ENCODE measurements at places on chromosomes 7 and 10. TPM values are rescaled to one million over a fixed set of nuclear protein-coding genes. Genes with fewer than 3 reads are reported as not detected.

DNA sequence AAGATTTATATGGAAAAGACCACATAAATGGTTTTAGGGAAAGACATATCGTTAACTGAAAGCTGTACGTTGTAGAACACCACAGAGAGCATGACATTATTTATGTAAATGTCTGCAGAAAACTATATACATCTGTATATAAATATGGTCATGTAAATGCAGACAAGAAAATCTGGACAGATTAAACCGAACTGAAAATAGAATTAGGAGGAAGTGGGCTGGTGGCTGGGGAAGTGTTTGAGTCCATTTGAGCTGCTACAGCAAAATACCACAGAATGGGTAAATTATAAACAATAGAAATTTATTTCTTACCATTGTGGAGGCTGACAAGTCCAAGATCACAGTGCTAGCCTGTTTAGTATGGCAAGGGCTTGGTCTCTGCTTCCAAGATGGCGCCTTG lies 56.3 kb upstream of the USP6NL start:
- no peaks in the 10 kb centered on the region for H3K27me3 ChIP-seq
- no peak overlapping the region for H3K4me3 ChIP-seq
- H3K27ac ChIP-seq: no peak overlapping the region
- no peaks in the 10 kb centered on the region for H3K4me1 ChIP-seq

DNA sequence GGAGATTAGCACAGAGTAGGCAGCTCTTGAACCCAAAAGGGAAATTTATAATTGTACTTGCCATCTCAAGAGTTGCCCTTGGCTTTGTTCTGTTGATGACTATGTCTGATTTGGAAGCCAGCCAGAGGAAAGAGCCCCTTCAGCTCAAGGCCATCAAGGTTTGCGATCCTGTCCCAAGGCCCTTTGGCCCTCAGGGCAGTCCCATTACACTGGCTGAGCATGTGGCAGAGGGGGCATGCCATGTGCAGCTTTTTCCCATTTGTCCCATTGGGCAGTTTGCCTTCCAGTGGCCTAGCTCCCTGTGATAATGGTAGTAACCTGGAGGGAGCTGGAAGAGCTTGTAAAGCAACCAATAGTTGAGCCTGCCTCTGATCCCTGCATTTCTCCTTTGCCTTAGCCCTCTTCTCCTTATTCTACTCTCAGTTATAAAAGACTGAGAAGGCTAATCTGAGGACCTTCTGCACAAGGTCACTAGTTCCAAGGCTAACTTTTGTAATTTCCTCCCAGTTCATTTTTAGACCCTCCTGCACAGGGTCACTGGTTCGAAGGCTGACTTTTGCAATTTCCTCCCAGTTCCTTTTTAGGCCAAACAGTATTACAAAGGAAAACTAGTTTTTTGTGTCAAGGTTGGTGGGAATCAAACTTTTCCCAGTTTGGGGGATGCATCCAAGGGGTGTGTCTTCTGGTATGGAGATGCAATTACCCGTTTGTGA lies 31.0 kb upstream of the ARHGAP12 start:
- no peaks in the 10 kb centered on the region for H3K27me3 ChIP-seq
- no peak overlapping the region for H3K27ac ChIP-seq
- no peak overlapping the region for H3K4me3 ChIP-seq
- no peaks in the 10 kb centered on the region for H3K36me3 ChIP-seq
- no peak for DNase-seq

DNA sequence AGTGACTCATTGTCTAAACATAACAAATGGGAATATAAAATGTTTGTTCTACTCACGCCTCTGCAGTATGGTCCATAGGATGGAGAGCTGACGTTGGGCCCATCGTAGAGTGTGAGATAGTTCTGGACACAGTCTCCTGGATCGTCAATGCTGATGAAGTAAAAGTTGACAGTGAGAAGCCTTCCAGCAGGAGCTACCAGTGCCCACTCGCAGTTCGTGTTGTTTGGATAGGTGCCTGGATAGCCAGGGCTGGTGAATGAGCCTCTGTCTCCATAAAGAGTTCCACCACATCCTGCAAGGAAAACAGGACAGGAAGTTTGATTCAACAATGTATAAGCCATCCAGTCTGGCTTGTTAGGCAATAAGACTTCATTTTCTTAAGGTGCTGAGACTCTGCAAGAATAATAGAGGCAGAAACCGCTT lies 79.6 kb downstream of the OR13A1 start:
- no peaks in the 10 kb centered on the region for H3K27me3 ChIP-seq
- no peak overlapping the region for H3K4me3 ChIP-seq
- H3K4me1 ChIP-seq: no peaks in the 10 kb centered on the region
- no peak for DNase-seq
- no peak overlapping the region for H3K27ac ChIP-seq

DNA sequence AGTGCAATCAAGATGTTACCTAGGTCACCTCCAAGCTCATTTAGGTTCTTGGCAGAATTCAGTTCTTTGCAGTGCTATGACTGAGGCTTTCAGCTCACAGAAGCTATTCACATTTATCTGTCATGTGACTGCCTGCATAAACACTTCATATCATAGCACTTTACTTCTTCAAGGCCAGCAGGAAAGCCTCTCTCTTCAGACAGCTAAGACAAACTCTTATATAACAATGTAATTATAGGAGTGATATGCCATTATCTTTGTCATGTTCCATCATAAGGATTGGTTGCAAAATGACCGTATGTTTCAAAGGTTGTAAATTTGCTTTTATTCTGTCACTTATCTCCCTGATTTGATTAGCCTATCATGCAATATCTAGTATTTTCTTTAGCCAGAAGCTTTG lies 78.8 kb upstream of the TMEM196 start:
- no peaks in the 10 kb centered on the region for H3K36me3 ChIP-seq
- H3K4me1 ChIP-seq: no peaks in the 10 kb centered on the region
- no peaks in the 10 kb centered on the region for H3K27me3 ChIP-seq

- no peak overlapping the region for H3K4me3 ChIP-seq
- H3K27me3 ChIP-seq: no peaks in the 10 kb centered on the region
- no peaks in the 10 kb centered on the region for H3K4me1 ChIP-seq
- no peak for DNase-seq
Measured at GRCh38 chr10:111556666-111557065, 479.8 kb downstream of the ADRA2A start.

- no peaks in the 10 kb centered on the region for H3K27me3 ChIP-seq
- no peak overlapping the region for H3K27ac ChIP-seq
- H3K36me3 ChIP-seq: no peaks in the 10 kb centered on the region
- H3K4me3 ChIP-seq: no peak overlapping the region
- no peak for DNase-seq
- no peaks in the 10 kb centered on the region for H3K4me1 ChIP-seq
Measured at GRCh38 chr7:136309407-136309806, 332.2 kb upstream of the MTPN start.

GRCh38 chr7:117176206-117176605 lies 146.7 kb downstream of the WNT2 start:
- no peaks in the 10 kb centered on the region for H3K36me3 ChIP-seq
- no peak overlapping the region for H3K4me3 ChIP-seq
- no peak for DNase-seq
- no peaks in the 10 kb centered on the region for H3K4me1 ChIP-seq

DNA sequence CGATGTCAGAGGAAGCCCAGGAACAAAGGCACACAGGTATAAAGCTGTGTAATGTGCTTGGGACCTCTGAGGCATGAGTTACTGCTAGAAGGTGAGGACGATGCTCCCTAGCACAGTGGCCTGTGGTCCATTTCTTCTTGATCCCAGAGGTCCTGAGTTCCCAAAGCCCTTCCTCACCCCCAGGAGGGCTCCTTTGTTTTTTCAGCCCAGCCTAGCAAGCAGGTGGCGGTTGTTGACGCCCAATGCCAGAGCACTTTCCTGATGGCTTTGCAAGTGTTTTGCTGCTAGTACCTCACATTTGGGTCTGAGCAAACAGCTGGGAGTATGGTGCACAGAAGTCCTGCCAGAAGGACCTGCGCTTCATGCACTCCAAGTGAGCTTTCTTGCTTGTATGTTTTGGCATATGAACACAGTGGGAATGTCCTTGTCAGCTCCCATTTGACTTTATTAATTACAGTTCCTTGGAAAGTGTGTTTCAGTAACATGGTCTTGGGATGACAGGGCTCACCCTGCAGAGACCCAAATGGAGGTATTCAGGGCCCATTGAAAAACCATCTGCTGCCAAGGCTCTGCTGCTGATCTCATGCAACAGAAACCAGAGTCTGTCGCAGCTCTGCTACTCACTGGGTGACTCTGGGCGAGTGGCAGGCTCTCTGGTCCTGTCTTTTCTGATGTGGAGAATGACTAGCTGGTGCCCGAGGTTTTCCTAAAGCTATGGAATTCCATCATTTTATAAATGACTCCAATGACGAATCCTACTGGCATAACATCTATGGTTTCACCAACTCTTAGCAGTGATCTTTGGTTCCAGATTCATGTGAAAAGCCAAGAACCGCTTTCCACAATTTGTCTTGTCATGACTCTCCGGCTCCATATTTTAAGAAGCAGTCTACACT lies 134.9 kb downstream of the ARID5B start:
- no peak overlapping the region for H3K4me3 ChIP-seq
- H3K36me3 ChIP-seq: no peaks in the 10 kb centered on the region
- DNase-seq: no peak
- H3K27me3 ChIP-seq: no peaks in the 10 kb centered on the region
- H3K27ac ChIP-seq: peak overlapping the region; percentile 92

DNA sequence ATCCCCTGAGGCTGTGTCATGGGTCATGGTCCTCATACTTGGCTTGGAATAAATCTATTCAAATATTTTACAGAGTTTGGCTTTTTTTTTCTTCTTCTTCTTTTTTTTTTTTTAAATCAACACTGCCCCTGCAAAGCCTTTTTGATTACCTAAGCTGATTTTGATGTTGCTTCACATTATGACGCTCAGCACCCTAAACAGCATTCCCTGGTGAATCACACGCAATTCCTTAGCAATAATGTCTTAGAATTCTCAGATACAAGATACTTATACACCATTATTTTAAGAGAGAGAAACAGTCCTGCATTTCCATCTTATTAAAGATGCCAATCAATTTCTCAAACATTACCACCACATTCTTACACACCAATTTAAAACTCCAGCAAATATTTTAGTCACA lies 323.7 kb upstream of the IGFBP3 start:
- no peaks in the 10 kb centered on the region for H3K27me3 ChIP-seq
- no peaks in the 10 kb centered on the region for H3K4me1 ChIP-seq
- DNase-seq: no peak
- H3K27ac ChIP-seq: no peak overlapping the region
- H3K36me3 ChIP-seq: no peaks in the 10 kb centered on the region
- H3K4me3 ChIP-seq: no peak overlapping the region

GRCh38 chr10:105885495-105885894 lies 1244.4 kb downstream of the SORCS3 start:
- no peaks in the 10 kb centered on the region for H3K36me3 ChIP-seq
- H3K4me3 ChIP-seq: no peak overlapping the region
- H3K27me3 ChIP-seq: no peaks in the 10 kb centered on the region
- H3K27ac ChIP-seq: no peak overlapping the region
- no peaks in the 10 kb centered on the region for H3K4me1 ChIP-seq
- DNase-seq: no peak

DNA sequence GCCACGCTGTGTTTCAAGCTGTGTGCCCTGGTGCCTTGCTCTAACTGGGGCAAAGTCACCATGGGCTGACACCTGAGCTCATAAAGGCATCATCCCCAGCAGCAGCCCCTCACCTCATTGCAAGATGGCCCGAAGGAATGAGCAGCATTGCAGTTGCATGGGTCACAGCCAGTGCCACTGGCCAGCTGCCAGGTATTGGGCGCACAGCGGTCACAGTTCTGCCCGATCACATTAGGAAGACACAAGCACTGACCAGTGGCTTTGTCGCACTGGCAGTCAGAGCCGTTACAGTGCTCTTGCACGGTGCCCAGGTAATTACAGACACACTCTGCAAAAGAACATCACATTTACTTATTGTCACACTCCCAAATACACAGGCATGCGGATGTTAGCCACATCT lies 51.1 kb downstream of the LAMB1 start:
- H3K4me1 ChIP-seq: peaks cover 62% of the 10 kb centered on the region
- no peak overlapping the region for H3K4me3 ChIP-seq
- H3K27ac ChIP-seq: peak overlapping the region; percentile 68
- DNase-seq: no peak
- H3K27me3 ChIP-seq: no peaks in the 10 kb centered on the region

GRCh38 chr10:1347525-1347924 lies 291.3 kb downstream of the WDR37 start:
- no peak overlapping the region for H3K4me3 ChIP-seq
- H3K27me3 ChIP-seq: no peaks in the 10 kb centered on the region
- H3K27ac ChIP-seq: no peak overlapping the region
- no peaks in the 10 kb centered on the region for H3K4me1 ChIP-seq
- DNase-seq: no peak

DNA sequence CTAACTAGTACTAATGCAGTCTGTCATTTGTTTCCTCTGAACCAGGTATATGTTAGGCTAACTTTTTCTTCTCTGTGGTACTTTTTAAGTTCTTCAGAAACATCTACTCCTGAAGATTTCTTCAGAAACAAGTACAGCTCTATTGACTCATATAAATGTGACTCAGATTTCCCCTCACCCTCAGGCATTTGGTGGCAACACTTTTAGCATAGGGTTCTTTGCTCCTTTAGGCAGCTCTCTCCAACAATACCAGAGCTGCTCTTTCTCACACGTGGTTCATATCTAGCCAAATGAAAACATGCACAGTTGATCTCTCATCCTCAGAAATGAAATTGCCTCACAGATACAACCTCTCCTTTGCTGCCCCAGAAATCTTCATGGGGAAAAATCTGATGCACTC lies 939.8 kb downstream of the SORCS1 start:
- H3K4me1 ChIP-seq: no peaks in the 10 kb centered on the region
- H3K4me3 ChIP-seq: no peak overlapping the region
- no peaks in the 10 kb centered on the region for H3K27me3 ChIP-seq
- no peaks in the 10 kb centered on the region for H3K36me3 ChIP-seq
- no peak overlapping the region for H3K27ac ChIP-seq

- no peaks in the 10 kb centered on the region for H3K27me3 ChIP-seq
- DNase-seq: no peak
- H3K36me3 ChIP-seq: no peaks in the 10 kb centered on the region
- no peak overlapping the region for H3K4me3 ChIP-seq
- no peaks in the 10 kb centered on the region for H3K4me1 ChIP-seq
- no peak overlapping the region for H3K27ac ChIP-seq
Measured at GRCh38 chr7:31420948-31421347, 80.4 kb upstream of the NEUROD6 start.

- no peaks in the 10 kb centered on the region for H3K36me3 ChIP-seq
- no peak for DNase-seq
- H3K27me3 ChIP-seq: no peaks in the 10 kb centered on the region
Measured at GRCh38 chr7:41992881-41993867, 243.8 kb downstream of the GLI3 start.

- H3K27ac ChIP-seq: no peak overlapping the region
- peaks cover 11% of the 10 kb centered on the region for H3K4me1 ChIP-seq
- H3K36me3 ChIP-seq: no peaks in the 10 kb centered on the region
Measured at GRCh38 chr7:34060196-34060947, 155.0 kb downstream of the BMPER start.

DNA sequence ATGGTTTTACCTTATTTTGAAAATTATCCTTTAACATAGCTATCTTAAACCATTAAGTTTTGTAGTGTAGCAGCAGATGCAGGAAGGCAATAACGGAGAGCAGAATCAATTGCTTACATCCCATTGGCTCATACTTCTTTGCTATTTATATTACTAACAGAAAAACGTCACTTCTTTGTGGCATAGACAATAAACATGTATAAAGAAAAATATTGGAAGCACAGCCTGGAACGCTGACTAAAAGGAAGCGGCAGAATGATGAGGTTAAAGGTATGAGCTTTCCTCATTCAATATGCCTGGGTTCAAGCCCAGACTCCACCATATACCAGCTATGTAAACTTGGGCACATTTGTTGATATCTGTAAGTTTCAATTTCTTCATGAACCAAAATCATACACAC lies 24.0 kb upstream of the BMPER start:
- DNase-seq: no peak
- H3K27ac ChIP-seq: no peak overlapping the region
- H3K27me3 ChIP-seq: no peaks in the 10 kb centered on the region

Gene OR9A2
- not detected for total RNA-seq

Gene NXPH1
- not detected for total RNA-seq

Gene CUZD1
- total RNA-seq: not detected

Gene PLXNA4
- total RNA-seq: 3.9 TPM

Gene SSBP1
- total RNA-seq: 133 TPM

Gene A1CF
- 0.36 TPM for total RNA-seq

Gene NKX1-2
- total RNA-seq: not detected
